ENCODE measurements at places on chromosomes 2 and 18.
A peak's percentile ranks its signal among the peaks of the same experiment; 100 is the strongest.

GRCh38 chr2:44351676-44352075 is 9.6 kb downstream of the PREPL start:
- no peak for DNase-seq

DNA sequence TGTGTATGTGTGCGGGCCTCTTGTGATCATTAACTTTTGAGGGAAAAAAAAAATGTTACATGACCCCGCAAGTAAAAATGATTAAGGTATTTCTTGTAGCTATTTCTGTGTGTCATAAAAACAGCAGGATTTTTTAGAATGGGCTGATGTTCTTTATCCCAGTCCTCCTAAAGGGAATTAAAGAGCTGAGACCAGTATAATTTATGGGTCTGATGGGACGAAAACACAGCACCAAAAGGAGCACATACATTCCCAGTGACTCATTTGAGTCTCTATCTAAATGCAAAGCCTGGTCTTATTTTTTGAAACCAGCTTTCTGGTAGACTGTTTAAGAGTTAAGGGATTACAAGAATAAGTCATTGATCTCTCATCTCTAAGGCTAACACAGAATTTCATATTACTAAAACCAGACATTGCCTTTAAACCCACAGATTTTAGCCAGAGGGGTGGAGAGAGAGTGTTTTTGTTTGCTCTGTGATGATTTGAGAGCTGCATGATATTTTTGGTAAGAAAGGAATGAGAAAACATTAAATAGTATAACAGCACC is 342.3 kb upstream of the EPHA4 start:
- no peak for DNase-seq

- no peak for DNase-seq
Observed at GRCh38 chr2:63053081-63053888, 2.7 kb downstream of the OTX1 start.

GRCh38 chr2:16170675-16171424 is 230.5 kb downstream of the MYCN start:
- no peak for DNase-seq

DNA sequence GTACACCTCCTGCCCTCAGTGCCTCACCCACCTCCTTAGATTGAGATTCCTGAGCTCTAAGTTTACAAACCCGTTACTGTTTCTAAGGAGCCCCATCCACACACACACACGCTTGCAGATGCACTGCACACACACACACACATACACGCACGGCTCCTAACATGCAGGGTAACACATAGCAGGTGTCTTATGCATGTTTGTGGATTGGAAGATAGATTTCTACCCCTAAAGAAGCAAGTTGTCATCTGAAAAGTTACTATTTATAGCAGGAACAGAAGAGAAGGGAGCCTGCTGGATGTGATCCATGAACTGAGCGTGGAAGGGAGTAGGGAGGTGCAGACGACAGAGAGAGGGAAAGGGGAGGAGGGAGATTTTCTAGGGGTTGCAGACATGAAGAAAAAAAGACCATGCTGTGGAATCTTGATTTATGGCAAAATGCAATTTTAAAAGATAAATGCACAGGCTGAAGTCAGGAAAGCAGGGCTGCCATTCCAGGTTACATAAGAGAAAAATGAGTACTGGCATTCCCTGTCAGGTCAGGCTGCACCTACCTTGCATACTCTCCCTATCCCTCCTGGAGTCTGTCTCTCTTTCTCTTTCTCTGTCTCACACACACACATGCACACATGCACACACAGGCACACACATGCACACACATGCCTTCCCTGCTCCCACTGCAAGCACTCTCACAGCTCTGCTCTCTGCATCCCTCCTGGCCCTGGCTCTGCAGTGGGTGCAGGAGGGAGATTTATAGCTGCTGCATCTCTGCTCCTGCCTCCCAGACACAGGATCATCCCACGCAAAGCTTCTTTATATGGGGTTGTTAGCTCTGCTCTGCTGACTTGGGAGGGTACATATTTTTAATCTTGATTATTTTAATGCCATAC is 192.6 kb upstream of the MYT1L start:
- no peak for DNase-seq

DNA sequence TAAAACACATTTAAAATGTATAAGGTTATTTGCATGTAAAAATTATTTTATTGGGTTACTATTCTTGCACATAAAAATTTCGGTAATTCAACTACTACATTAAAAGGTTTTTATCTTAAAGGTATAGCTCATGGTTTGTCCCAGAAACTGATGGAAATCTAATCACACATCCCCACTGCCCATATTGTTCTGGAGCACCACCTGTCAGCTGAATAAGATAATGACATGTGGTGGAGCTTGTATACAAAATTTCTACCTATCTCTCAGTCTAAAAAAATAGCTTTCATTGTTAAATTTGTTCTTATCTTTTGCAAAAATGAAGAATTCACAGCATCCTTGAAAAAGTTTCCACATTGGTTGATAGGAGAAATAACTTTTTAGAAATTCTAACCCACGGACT is 18.3 kb downstream of the ERBB4 start:
- no peak for DNase-seq

- no peak for DNase-seq
Observed at GRCh38 chr2:80300954-80301353, 3.6 kb downstream of the LRRTM1 start.

- no peak for DNase-seq
Observed at GRCh38 chr2:1864301-1864980, 120.1 kb upstream of the PXDN start.

DNA sequence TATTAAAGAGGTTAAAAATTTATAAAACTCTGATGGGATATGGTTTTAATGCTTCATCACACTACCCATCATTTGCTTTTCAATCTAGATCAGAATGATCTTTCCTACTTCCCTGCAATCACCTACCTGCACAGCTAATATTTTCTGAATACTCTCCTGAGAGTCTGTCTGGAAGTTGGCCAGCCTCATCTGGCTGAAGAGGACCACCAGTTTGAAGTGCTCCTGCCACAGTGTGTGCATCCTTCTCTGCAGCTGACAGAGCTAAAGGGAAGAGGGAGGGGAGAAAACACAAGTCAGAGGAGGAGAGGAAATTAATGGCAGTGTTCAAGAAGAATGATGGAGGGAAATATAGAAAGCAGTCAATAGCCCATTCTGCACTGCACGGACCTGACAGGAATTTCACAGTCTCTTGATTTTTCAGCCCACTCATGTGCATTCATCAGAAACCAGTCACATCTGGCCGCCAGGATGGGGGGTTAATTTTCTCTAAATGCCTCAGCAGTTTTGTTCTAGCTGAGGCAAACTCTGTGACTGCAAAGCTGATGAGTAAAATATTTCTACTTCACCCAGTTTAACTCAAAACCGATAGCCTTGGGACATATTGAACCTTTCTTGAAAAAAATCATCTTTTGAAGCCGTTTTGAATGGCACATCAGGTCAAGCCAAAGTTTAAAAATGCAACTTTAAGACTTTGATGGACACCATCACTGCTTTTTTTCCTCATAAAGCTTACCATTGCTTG is 201.8 kb upstream of the KLHL14 start:
- DNase-seq: no peak

DNA sequence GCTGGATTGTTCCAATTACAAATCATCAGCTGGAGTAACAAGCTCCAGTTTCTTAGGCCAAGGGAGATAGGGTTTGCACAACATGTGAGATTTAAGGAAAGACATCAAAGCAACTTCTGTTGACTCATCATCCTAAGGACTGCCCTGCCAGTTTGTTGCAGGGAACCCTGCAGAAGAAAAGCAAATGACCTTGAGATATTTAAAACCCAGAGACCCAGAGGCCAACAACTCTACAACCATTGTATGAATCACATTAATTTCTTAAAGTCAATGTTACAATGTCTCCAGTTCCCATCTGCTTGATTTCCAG is 491.8 kb upstream of the ACVR2A start:
- no peak for DNase-seq

DNA sequence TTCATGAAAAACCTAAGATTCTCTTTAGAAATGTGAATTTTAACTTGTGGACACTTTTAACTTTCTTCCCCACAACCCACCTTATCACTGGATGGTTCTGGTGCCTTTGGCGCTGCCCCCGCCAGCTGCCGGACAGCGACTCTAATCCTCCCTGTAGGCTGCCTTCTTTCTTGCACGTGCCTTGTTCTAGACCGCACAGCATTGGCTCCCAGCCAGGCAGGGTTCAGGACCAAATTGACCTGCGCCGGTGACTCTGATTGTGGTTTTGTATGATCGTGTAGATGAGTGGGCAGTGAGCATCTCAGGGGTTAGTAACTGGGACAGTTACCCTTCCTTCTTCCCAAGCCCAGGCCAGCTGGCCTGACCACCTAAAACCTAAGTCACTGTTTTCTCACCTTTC is 106.8 kb downstream of the ASAP2 start:
- DNase-seq: no peak

DNA sequence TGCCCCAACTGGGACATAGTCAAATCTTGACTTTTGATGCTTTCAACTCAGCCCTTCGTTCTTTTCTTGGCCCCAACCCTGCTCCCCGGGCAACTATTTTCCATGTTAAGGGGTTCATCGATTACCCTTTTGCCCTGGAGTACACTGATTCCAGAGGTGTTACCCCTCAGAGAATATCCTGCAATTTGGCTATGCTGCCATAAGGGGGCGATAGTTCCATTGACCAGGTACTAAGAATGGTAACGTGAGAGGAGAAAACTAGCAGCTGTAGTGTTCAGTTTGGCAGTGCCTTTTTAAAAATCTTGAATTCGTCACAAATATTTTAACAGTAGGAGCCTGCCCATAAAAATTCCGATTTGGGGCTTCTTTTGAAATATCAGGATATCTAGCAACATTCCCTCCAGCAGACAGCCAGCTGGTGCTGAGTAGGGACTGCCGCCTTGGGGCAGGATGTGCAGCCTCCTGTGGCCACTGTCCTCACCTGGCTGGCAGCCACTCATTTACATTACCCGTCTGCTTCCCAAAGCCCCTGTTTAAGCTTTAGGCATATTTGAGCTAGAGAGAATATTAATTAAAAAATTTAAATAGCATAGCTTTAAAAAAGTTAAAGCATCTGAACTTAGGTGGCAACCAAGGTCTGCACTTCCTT is 146.3 kb upstream of the SKOR2 start:
- no peak for DNase-seq

GRCh38 chr2:54092940-54093339 is 22.5 kb upstream of the ACYP2 start:
- no peak for DNase-seq

GRCh38 chr18:23828426-23828825 is 139.2 kb downstream of the LAMA3 start:
- no peak for DNase-seq

GRCh38 chr2:217643789-217644301 is 358.9 kb downstream of the TNS1 start:
- DNase-seq: no peak

GRCh38 chr2:239832490-239833268 is 192.5 kb downstream of the NDUFA10 start:
- no peak for DNase-seq

DNA sequence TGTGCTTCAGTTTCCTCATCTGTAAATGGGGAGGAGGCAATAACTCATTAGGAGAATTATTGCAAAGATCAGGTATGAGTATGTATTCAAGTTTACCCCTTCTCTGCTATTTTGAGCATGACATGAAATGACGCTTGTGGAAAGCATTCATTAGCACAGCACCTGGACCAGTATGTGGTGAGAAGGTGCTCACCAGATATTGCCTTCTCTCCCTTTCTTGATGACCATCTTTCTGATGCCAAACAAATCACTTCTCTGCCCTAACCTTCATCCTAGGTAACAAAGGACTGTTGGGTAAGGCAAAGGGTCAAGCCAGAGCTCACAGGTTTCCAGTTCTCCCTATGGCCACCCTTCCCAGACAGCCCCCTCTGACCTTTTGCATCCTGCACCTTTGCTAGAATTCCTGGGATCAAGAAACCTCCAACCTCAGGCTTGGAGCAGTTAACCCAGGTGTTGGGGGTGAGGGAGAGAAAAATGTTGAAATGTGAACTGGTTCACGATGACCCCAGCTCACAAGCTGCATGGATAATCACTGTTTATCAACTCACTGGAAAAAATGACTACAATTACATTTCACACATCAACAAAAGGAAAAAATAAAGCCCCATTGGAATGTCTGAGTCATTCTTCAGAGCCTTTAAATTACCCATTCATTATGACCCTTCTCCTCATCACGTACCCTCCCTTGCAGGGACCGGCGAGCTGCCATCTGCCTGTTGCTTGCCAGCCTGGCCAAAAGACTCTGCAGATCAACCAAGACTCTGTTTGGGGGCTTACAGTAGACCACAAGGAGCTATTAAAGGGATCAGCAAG is 41.6 kb downstream of the LBH start:
- DNase-seq: no peak

GRCh38 chr2:66456183-66457041 is 21.5 kb downstream of the MEIS1 start:
- DNase-seq: no peak

DNA sequence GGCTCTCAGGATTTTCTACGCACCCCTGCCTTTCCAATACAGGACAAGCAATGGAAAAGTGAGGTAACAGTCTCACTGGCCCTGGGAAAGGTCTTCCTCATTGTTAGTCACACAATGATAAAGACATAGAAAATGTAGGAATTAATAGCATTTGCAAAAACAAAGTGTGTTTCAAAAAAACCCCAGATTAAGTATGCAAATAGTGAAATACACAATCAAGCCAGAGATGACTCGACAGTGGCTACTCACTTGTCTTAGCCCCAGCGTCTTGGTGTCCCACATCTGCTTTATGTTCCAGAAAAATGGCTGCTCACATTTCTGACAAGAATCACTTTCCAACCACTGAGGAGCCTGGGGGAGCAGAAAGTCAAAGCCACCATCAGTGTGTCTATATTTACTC is 47.0 kb upstream of the AP1S3 start:
- no peak for DNase-seq

DNA sequence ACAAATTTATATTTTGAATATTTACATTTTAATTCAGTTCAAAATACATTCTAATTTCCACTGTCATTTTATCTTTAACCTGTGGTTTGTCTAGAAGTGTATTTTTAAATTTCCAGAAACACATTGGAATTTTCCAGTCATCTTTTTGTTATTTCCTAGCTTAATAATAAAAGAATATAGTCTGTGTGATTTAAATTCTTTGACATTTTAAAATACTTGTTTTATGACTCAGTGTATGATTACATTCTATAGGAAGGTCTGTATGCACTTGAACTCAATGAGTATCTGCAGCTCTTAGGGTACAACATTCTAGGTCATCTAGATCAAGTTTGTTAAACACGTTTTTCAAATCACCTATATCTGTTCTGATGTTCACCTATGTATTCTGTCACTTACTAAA is 88.3 kb upstream of the MBOAT2 start:
- no peak for DNase-seq

GRCh38 chr18:43719267-43719795 is 442.0 kb upstream of the SYT4 start:
- DNase-seq: no peak

GRCh38 chr2:237529452-237530402 is 36.6 kb upstream of the PRLH start:
- peak; percentile 10 for DNase-seq

DNA sequence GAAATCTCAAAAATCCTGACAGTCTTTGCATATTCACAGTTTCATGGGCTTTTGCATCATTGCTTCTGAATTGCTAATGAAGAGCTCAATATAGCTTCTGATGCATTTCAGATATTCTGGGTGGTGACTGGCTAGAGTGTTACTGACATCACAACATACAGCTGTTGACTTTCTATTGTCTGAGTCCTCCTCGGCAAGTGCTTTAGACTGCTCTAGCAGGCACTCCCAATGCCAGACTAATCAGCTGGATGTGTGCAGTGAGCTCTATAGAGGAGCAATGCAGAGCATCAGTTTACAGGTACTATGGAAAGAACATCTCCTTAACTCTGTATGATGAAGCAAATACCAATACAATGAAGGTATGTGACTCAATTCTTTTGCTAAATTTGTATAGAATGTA is 54.9 kb downstream of the R3HDM1 start:
- DNase-seq: no peak

- DNase-seq: no peak
Observed at GRCh38 chr2:30569946-30570345, 122.9 kb downstream of the LCLAT1 start.
